ENCODE measurements at places on chromosomes 3 and 15.

DNA sequence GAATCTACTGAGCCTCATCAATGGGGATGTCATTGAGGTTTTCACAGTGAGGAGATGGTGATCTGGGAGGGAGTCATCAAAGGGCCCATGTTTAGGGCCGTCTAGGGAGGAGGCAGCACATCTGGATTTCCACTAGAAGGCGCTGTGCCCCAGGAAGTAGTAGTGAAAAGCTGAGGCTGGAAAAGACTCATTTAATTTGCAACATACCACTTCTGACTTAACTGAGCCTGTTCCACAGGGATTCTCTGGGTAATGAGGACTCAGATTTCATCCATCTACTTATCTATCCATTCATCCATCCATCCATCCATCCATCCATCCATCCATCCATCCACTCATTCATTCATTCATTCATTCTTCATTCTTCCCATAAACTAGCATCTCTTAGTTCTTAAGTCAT, 17.4 kb upstream of the SHF start:
- peak; percentile 61 for DNase-seq

DNA sequence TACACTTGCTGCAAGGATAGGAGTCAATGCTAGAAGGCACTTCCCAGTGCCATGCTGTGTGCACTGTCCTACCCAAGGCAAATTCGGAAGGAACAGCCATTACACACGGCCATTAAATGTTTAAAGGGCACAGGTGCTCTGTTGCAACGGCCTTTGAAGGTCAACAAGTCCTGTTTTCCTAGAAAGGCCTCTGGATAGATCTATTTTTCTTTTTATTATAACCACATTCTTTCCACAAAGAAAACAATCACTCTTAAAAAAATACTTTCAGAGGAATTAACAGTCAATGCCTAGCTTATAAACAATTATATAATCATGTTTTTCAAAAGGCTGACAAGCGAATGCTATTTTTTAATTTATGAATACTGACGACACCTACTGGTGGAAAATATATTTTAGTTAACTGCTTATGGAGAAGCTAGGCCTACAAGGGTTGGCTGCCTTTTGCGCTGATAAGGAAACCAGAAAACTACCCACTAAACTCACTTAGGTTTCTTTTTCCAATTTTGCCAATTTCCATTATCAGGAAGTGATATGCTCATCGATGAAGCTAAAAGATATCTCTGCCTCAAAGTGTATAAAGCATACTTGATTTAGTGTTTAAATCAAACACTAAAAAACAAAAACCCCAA, 2.4 kb downstream of the ARHGEF3 start:
- peak; percentile 34 for DNase-seq

DNA sequence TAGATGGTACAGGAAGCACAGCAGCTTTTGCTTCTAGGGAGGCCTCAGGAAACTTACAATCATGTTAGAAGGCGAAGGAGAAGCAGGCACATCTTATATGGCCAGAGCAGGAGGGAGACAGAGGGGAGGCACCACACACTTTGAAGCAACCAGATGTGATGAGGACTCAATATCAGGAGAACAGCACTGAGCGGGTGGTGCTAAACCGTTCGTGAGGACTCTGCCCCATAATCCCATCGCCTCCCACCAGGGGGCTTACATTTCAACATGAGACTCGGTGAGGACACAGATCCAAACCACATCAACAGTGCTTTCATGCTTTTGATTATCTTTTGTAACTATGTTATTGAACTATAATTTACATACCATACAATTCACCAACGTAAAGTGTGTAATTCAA, 7.6 kb upstream of the TMEM44 start:
- DNase-seq = no peak

GRCh38 chr3:72748659-72749058, 99.6 kb downstream of the SHQ1 start:
- no peak for DNase-seq

DNA sequence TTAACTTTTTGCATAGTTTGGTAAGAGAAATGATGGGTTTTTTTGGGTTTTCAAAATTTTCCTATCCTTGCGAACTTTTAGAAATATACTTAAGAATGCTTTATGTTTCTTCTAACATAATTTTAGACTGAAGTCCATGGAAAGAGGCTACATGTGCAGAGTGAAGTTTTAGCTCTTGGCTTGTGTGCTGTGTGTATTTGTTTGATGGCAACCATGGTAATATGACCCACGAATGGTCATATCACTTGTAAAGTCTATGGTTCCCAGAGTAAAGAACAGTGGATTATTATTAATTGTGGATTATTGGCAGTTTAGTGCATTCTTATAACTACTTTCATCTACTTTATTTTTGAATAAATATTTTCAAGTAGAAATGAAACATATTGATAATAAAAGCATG, 124.0 kb upstream of the GOLGA6L4 start:
- DNase-seq = no peak

GRCh38 chr3:32816439-32817256, 1.1 kb upstream of the TRIM71 start:
- DNase-seq = no peak

DNA sequence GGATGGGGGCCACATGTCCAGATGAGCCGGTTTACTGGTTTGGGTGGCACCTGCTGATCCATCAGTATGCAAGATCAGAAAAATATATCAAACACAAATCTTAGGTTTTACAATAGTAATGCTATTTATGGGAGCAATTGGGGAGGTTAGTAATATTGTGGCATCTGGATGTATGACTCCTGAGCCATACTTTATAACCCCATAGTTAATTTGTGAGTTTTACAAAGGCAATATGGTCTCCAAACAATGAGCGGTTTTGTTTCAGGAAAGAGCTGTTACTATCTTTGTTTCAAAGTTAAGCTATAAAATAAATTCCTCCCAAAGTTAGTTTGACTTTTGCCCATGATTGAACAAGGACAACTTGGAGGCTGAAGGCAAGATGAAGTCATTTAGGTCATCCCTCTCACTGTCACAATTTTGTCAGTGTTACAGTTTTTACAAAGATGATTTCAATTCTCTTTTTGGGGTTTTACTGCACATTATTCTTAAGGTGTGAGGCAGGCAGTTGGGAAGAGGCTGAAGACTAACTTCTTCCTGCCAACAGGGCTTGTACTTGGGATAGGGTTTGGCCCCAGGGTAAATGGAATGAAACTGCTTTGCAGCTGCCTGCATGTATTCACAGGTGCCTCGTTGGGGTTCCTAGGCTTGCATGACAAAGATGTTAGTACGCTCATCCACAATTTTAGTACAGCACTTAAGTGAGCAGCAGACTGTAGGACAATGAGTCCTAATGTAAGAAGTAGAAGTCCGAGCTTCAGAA, 296.6 kb upstream of the NDN start:
- no peak for DNase-seq

DNA sequence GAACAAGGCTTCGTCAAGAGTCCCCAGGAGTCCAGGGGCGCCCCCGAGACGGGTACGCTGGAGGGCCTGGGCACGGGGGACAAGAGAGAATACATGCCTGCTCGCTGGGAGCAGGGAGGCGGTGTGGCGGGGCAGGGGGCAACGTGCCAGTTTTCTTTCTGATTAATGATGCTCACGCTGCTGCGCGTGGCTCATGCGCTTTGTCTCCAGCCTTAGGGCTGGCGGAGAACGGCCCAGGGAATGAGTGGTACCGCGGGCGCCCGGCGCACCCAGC, 408 bp upstream of the ARPP21 start:
- no peak for DNase-seq

GRCh38 chr3:124636863-124637296, 93.4 kb upstream of the UMPS start:
- no peak for DNase-seq

- DNase-seq = no peak
Observed at GRCh38 chr3:155760653-155761052, 15.8 kb upstream of the PLCH1 start.

- no peak for DNase-seq
Observed at GRCh38 chr3:113136071-113136470, 75.3 kb upstream of the BOC start.

DNA sequence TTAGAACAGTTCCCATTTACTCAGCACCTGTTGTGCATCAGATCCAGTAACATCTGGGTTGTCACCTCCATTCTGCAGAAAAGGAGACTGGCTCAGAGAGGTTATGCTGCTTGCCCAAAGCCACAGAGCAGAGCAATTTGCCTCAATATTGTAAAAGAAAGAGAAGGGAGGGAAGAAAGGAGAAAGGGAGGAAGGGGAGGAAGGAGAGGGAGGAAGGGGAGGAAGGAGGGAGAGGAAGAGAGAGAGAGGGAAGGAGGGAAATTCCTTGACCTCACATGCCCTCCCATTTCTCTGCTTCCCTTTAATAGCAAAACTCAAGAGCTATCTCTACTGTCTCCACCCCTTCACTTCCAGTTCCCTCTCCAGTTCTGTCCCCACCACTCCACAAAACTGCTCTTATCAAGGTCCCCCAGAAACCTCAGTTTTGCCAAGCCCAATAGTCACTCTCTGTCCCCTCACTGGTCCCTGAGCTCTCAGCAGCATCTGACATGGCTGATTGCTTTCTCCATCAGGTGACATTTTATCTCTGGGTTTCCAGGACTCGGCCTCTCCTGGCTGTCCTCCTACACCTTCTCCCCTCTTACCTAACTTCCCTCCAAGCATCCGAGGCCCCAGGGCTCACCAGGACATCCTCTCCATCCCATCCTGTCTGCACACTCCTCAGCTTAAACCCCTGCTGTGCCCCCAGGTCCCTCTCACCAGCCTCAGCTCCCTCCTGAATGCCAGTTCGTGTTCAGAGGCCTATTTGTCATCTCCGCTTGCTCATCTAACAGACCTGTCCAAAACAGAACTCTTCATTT, 104.7 kb upstream of the LINGO1 start:
- DNase-seq = no peak

DNA sequence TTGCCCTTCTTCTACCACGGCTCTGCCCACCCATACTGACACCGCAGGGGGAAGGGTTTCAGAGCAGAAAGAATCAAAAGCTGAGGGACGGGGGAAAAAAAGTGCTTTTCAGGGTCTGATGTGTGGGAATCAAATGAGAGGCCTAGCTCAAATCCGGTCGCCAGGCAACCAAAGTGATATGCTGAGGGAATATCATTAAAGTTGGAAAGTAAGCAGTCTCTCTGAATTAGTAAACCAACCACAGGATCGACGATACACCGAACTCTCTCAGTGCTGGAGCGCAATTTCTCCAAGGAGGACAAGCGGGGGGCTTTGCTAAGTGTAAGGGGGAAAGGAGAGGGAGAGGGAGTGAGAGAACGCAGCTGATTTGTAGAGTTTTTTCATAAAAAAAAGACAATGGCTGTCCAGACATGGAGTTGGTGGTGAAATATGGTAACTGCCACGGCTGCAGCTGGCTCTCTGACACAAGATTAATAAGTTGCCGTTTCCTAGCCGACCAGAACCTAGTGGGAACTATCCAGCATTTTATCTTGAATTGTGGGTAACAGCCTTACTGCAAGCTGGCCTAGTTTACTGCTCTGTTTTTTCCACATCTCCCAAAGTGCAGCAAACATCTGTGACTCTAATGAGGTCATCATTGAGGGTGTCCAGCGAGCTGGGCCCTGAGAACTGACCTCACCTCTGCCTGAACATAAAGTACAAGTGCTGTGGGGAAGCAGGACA, 530.2 kb downstream of the SOX2 start:
- no peak for DNase-seq

DNA sequence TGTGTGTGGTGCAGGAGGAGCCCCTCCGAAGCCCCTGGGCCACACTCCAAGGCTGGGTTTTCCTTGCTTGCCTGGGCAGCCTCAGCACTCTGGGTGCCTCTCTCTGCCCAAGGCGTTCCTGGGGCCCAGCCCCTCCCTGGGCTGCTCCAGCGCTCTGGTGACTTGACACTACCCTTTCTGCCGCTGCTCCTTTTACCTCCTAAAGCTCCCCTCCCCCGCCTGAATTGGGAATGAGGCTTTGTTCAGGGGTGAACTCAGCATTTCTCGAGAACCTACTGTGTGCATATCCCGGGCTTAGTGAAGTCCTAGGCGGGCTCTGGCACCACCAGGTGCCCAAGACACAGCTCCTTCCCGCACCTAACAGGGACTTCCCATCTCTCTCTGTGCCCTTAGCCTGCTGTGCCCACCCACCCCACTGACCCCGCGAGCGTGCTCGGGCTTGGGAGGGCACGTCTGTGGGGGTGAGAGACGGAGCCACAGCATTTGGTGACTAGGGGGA, 1.2 kb upstream of the BAHD1 start:
- DNase-seq = peak; percentile 9

DNA sequence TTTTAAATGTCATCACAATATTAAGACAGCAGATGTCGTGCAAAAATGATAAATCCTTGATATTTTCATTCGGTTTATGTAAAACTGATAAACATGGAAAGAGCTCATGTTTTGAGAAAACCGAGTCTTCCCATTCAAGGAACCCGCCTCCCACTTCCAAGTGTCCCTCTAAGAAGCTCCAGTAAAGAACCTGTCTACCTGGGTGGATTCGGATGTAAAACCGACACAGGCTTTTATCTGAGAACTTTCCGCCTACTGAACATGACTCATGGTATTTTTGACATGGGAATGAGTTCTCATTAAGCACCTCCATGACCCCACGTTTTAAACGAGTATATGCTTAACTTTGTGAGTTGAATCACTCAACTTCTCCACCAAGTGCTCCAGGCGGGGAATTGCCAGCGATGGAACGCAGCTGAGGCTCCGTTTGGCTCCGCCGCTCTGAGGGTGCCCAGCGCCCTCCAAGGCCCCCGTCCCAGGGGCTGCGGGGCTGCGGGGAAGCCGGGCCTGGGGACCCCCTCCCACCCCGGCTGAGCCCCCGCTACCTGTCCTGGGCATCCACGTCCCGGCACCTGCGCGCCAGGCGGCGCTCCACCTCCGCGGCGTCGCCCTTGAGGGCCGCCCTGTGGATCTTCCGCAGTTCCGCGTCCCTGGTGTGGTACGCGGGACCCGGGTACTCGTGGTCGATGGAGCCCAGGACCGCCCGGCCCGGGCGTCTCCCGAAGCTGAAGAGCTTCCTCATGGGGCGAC, 119.9 kb downstream of the LMLN start:
- DNase-seq = no peak

GRCh38 chr15:92614791-92615785, 40.5 kb downstream of the FAM174B start:
- no peak for DNase-seq

DNA sequence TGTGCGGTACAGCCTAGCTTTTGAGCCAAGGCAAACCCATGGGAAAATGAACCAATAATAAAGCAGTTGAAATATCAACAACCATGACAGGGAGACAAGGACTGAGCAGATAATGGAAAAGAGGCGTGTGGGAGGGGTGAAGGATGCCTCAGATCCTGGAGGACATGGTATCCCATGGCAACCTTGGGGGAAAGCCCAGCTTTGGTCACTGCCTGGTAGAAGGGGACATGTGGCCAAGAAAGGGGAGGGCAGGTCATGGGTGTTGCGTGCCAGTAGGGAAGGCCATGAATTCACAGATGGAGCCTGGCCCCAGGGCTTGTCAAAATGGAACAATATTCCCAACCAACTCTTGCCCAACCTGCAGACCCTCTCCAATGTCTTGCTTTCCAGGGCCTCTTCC, 140.5 kb upstream of the SMAD3 start:
- no peak for DNase-seq
